ENCODE measurements at places on chromosomes 2 and 18.

DNA sequence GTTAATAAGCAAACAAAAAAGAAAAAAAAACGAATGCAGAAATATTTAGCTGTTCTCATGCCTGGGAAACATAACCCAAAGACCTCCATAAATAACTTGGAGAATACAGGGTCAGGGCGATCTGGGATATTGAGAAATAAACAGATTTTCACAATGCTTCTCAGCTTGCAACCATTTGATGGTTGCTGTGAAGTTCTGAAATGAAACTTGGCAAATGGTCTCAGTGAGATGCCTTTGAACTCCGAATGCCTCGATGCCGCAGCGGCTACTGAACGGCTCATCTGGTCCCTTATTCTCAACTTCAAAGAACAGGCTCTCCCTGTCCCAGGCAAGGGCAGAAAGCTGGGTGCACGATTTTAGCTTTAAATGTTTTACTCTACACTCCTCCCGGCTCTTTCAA is 78.1 kb downstream of the ZNF516 start:
- peak; percentile 44 for DNase-seq

- no peak for DNase-seq
Observed at GRCh38 chr2:105383432-105384166, 15.3 kb downstream of the FHL2 start.

DNA sequence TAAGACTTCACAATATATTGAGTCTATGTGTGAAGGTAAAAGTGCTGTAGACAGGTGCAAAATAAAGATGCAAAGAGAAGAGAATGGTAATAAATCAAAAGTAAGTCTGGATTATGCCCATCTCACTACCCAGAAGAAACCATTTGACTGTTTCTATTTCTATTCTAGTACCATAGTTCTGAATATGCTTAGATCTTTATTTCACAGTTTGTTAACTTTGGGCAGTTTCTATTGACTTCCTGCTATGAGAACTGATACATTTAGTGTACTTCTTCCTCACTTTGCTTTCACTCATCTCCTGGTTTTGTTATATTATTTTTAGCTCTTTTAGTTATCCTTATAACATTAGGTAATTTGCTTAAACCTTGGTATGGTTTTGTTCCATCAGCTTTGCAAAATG is 94.9 kb downstream of the HS1BP3 start:
- no peak for DNase-seq

DNA sequence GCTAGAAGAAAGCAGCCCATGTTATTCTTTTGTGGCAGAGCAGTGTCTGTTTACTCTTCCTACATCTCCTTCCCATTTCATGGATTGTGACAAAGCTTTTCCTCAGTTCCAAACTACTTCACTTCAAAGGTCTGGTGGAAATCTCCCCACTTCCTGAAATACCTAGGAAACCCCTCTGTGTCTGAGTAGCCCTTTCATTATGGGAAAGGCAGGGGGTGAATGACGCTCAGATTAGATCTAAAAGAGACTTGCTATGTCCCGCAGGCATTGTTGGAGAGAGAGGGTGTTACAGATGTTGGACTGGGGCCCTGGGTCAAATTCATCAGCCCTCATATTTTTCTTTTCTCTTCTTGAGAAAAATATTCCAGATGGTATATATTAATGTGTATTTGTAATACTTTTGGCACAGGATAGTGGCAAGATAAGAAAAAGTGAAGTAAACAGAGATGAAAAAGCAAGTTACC is 675.0 kb downstream of the IRS1 start:
- peak; percentile 31 for DNase-seq

GRCh38 chr2:180938451-180938850 is 42.0 kb upstream of the UBE2E3 start:
- no peak for DNase-seq
